ENCODE measurements at places on chromosomes 3 and 15.

GRCh38 chr3:191543897-191544296 lies 82.9 kb downstream of the PYDC2 start:
- no peak for DNase-seq

GRCh38 chr3:112689385-112689784 lies 48.4 kb upstream of the CCDC80 start:
- no peak for DNase-seq

DNA sequence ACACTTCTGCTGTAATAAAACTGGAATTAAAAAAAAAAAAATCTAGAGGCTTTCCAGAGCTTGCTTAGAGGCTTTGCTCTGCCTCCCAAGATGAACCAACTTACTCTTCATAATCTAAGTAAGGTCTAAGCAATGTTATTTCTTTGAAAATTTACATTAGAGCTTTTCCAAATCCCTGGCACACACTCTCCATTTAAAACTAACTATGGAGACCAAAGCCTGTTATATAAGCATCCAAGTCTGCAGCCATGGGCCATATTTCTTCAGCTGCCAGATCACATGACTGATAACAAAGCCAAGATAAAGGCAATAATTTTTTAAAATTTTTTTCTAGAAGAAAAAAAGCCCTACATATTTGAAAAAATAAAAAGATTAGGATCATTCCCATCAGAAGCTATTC lies 55.0 kb upstream of the ARHGEF3 start:
- DNase-seq = no peak

DNA sequence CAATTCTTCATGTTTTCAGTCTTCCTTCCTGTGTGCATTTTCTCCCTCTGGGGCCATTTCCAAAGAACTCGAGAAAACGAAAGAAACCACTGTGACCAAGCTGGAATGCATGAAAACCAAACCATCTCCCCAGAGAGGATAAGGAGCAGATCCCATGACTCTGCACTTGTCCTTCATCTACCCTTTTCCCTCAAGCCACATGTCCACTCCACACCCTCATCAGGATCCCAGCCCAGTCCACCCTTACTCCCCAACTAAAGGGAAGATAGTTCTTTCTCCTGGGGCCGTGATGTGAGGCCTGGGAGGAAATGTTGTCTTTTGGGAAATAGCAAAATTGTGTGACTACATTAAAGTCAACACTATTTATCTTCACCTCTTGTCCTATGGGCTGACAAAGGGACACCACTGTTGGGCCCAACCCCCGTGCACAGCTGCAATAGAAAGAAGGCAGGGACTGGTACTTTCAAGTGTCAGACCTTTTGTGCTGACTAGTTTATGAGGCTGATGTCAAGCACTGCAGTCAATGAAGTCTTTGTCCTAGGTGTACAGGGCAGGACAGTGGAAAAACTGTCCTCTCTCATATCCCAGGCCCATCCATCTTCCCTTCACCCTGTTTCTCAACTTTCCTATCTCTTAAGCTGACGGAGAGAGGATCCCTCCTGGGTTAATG lies 487.1 kb upstream of the NR2F2 start:
- peak; percentile 70 for DNase-seq

- no peak for DNase-seq
Observed at GRCh38 chr3:124995460-124995994, 60.3 kb downstream of the HEG1 start.

GRCh38 chr15:28931828-28932227 lies 46.1 kb downstream of the APBA2 start:
- DNase-seq = no peak

- no peak for DNase-seq
Observed at GRCh38 chr3:11757441-11757875, 89.2 kb downstream of the TAMM41 start.

- no peak for DNase-seq
Observed at GRCh38 chr3:21055015-21055414, 696.0 kb downstream of the ZNF385D start.

DNA sequence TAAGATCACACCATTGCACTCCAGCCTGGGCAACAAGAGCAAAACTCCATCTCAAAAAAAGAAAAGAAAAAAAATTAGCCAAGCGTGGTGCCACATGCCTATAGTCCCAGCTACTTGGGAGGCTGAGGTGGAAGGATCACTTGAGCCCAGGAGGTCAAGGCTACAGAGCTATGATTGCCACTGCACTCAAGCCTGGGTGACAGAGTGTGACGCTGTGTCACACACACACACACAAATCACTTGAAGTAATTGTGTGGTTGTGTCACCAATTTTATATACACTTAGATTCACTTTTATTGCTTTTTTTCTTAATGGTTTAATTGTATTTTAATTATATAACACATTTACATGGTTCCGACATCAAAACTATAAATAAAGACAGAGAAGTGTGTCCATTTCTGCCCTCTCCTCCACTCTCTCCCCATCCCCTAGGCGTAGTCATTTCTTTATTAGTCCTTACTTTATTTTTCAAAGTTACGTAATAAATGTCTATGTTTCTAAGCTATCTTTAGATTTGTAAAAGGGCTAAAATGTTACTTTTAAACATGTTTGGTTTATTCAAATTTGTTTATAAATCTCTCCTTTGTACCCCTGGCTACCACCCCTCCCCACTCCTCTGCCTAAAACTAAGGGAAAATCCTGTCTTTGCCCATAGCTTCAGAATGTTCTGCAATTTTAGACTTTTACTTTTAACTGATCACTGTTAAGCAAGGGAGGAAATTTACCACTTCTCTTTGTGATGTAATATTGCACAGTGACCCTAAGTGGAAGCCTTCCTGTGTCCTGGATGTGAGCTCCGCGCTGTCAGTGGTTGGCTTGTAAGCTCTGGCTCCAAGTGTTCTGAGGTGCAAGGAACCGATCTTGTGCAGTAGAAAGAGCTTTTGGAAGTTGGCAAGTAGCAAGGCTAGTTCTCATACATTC lies 10.8 kb upstream of the VILL start:
- DNase-seq = no peak

- no peak for DNase-seq
Observed at GRCh38 chr3:31776016-31776415, 205.0 kb downstream of the OSBPL10 start.

- no peak for DNase-seq
Observed at GRCh38 chr3:82561784-82562183, 800.3 kb upstream of the GBE1 start.

- peak; percentile 48 for DNase-seq
Observed at GRCh38 chr15:58742022-58742813, 7.3 kb downstream of the ADAM10 start.

DNA sequence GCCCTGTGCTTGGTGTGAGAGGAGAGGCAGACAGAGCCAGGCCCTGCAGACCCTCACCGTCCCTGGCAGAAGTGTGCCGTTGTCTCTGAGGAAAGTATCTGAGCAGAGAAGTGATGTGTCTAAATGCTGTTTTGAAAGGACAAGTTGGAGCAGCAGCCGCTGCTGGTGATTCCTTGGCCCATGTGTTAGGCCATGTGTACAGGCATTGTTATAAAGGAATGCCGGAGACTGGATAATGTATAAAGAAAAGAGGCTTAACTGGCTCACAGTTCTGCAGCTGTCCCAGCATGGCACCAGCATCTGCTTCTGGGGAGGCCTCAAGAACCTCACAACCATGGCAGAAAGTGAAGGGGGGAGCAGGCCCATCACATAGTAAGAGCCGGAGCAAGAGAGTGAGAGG lies 334.6 kb upstream of the ATP10A start:
- DNase-seq = no peak

DNA sequence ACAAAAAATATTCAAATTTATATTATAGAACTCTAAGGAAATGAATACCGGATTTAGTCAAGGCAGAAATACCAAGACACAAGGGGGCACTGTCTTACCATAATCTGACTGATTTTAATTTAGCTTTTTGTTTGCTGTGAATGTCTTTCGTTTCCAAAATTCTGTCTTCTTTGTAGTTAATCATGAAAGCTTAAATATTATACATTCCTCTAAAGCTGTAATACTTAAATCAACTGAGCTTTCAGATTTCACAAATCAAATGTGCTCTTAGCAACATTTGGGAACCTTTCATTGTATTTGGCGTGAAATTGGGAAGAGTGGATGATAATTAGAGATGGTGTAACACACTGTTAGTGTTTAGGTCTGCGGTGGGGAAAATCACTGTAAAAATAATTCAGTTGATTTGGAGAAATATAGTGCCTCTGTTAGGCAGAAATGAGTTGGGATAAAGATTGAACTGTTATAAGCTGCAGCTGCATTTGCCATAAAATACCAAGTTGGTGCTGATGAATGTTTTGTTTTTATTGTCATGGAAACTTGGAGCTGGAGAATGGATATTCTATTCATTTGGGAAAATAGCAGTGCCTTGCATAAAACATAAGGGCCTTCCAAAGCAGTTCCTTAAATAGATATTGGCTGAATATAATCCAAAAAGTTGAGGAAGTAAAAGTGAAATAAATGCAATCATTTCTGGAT lies 228.2 kb downstream of the TCF12 start:
- no peak for DNase-seq

- DNase-seq = no peak
Observed at GRCh38 chr3:100149130-100149529, 34.8 kb upstream of the FILIP1L start.

DNA sequence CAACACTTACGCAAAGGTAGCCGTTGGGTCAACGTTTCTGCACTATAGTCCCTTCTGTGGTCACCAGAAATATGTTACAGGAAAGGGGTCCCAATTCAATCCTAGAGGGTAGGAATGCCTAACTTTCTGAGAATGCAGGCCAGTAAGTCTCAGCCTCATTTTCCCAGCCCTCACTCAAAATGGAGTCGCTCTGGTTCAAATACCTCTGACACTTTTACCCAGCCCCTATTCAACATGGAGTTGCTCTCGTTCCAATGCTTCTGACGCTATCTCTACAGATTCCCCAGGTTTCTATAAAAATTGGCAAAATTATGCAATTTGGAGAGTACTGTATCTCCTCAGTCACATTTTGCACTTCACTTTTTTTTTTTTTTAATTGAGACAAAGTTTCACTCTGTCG lies 39.7 kb downstream of the ZNF445 start:
- no peak for DNase-seq

DNA sequence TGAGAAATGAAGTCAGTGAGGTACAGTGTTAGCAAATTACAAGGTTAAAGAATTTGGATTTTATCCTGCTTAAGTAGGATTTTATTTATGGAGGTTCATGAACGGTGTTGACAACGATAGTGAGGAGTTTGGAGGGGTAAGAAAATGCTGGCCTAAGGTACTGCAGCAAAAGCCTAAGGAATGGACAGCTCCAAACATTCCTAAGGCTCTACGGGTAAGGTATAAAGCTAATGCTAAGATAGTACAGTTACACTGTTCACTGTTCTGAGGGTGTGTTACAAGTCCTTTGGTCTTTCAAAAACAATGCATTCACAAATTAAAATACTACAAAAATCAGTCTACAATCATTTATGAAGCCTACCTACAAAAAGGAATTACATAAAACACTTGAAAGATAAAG lies 7.3 kb downstream of the MTMR10 start:
- no peak for DNase-seq

GRCh38 chr3:169327546-169328356 lies 335.8 kb downstream of the MECOM start:
- DNase-seq = no peak

GRCh38 chr15:82739086-82739485 lies 29.4 kb upstream of the AP3B2 start:
- no peak for DNase-seq

DNA sequence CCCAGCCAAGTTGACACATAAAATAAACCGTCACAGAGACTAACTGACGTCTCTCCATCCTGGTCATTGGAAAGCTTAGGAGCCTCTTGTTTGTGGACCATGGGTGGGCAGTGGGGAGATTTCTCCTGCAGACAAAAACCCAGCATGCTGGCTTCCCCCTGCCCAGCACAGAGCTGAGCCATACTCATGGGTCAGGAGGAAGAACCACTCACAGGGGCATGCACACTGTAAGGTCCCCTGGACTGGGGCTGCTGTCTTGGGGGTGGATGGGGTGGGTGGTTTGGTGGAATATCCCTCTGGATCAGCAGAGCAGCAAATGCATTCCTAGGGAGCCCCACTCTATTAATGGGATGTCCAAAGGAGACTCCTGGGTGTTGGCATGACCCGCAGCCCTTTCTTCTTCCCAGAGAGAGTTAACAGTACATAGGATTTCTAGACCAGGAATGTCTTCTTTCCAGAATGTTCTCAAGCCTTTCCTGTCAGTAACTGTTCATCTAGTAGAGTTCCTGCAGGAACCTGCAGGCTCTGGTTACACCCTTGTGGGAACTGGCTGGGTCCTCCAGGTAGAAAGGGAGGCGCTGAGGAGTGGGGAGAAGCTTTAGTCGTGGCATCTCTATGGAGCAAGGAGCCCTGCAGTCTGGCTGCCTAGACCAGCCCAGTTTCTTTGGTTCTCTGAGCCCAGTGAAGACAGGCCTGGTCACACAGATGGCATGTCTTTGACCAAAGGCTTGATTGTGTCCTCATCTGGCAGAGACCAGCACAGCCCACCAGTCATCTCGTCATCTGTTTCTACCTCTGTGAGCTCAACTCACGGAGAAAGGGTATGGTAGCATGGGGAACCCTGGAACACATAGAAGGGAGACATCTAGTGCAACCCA lies 73.4 kb upstream of the PRR23C start:
- DNase-seq = no peak

DNA sequence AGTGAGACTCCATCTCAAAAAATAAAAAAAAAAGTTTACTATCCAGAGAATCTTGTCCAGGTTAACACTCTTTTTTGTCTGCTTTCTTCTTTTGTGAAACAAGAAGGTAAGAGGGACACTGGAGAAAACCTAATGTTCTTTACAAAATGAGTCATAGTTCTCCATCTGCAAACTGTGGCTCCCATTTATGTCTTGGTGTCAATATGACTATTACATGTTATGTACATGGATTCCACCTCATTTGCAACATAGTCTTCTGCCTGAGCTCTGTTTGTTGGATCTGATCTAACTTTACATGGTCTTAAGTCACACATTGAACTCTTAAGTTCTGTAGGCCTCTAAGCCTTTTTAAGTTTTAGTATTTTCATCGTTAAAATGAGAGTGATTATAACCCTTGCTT lies 421.2 kb upstream of the TPRG1 start:
- no peak for DNase-seq

GRCh38 chr3:22659651-22660475 lies 543.3 kb upstream of the UBE2E2 start:
- no peak for DNase-seq

GRCh38 chr3:42442640-42443039 lies 32.2 kb upstream of the LYZL4 start:
- no peak for DNase-seq

DNA sequence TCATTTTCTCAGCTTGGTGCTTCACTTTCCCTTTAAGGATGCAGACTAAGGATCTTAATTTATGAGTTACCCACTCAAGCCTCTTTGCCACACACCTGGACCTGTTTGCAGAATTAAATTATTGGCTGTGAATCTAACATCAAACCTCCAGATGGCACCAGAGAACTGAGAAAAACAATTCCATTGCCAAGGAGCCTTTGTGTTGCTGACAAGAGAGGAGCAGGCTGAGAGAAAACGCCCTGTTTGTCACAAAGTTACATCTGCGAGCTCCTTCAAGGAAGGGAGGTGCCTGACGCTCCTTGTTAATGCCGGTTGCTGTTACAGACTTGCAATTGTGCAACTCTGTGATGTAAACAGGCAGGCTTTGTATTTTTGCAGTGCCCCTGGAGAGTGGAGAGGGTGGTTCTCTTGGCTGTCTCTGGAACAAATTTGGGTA lies 36.3 kb upstream of the TMC3 start:
- DNase-seq = peak; percentile 96
